ENCODE measurements at places on chromosomes 16 and 17.

DNA sequence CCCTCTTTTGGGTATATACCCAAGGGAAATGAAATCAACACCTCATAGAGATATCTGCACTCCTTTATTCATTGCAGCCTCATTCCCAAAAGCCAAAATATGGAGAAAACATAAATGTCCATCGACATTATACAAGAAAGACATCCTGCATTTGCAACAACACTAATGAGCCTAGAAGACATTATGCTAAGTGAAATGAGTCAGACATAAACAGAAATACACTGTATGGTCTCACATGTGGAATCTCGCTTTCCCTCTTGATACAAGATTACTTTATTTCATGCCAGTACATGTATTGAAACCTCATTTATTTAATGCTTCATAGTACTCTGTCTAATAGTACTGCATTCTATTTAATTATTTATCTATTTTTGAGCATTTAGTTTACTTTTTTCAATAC lies 157.2 kb downstream of the ZNF18 start:
- DNase-seq: no peak

- no peak for DNase-seq
Measured at GRCh38 chr16:9497750-9498149, 406.3 kb downstream of the HAPSTR1 start.

DNA sequence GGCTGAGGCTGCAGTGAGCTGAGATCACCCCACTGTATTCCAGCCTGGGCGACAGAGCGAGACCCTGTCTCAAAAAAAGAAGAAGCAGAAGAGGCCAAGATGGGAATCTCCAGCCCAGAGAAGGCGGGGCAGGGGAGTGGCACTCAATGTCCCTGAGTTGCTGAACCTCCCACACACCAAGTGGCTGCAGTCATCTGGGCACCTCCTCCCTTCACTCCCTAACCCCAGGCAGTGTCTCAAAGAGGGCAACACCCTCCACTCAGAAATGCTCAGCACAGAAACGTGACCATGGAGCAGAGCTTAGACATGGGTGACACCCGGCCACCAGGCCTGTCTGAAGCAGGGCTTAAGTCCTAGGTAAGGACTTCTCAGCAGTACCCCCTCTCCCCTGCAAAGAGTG lies 36.3 kb upstream of the BCAR1 start:
- DNase-seq: no peak

- DNase-seq: no peak
Measured at GRCh38 chr17:51819341-51820219, 338.9 kb downstream of the CA10 start.

DNA sequence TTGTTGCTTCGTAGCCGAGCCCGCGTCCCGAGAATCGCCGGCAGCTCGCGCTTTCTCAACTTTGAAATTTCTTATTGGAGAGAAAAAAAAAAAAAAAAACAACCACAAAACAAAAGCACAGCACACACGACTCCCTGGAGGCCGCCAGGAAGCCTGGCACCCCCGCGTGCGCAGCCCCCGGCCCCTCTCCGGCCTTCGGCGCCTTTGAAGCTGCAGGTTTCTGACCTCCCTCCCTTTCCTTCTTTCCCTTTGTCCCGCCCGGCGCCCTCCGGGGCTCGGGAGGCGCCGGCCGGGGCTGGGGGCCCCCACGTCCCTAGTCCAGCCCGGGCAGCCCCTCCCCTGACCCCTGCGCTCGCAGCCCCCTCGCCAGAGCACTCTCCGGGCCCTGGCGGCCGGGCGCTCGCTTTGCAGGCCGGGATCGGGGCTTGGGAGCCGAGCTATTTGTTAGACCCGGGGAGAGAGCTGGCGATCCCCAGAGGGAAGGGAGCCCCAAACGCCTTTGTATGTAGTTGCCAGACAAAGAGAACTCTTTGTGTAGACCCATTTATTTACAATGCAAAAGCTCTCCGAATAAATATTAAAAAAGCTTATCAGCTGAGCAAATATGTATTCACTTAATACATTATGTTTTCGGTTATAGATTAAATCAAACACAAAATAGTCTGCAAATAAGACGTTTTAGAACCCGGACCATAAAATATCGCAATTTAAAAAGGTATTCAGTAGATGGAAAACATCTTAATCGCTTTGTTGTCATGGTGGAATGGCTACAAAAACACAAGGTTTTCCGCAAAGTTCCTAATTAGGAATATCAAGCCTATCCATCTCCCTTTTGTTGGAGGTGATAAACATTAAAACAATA lies 2.3 kb downstream of the BAHCC1 start:
- peak; percentile 65 for DNase-seq

- DNase-seq: no peak
Measured at GRCh38 chr17:71934520-71934919, 186.3 kb upstream of the SOX9 start.

GRCh38 chr17:27951872-27952271 lies 58.7 kb upstream of the LYRM9 start:
- no peak for DNase-seq

DNA sequence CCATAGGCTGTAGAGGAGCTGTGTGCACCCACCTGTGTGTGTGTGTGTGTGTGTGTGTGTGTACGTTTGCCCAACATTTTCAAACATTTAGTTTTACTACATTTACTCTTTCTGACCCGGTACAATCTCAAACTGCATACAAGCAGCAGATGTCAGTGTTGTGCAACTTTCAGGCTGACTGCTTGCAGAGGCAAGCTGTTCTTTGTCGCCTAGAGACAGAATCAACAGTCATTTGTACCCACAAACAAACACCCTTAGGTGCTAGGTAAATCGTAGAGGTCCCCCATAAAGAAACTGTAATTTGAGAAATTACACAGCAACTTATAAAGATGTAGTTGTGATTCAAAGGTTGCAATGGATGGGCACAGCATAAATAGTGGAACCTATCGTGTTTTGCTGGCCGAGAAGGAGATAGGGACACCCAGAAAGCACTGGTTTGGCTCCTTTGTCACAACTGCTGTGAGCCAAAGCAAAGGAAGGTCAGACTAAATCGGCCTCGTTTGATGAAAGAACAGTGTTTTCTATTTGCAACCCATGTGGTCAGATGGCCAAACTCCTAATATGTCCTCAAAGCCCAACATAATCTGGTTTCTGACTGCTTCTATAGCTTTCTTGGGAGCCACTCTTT lies 478.4 kb downstream of the TOX3 start:
- DNase-seq: no peak

DNA sequence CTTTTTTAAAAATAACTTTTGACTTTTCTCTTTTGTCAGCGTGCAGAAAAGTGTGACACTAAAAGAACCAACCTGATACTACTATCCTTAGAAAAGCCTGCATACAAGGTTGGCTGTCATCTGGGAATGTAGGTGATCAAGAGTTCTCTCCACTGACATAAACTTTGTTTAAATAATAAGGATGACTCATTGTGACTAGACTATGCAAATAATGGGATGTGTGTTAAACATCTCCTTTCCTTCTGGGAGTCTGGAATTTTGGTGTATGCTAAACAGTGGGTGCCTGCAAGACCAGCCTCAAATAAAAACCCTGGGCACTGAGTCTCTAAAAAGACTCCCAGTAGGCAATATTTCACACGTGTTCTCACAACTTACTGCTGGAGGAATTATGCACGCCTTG lies 373.4 kb downstream of the CNTNAP4 start:
- DNase-seq: no peak

DNA sequence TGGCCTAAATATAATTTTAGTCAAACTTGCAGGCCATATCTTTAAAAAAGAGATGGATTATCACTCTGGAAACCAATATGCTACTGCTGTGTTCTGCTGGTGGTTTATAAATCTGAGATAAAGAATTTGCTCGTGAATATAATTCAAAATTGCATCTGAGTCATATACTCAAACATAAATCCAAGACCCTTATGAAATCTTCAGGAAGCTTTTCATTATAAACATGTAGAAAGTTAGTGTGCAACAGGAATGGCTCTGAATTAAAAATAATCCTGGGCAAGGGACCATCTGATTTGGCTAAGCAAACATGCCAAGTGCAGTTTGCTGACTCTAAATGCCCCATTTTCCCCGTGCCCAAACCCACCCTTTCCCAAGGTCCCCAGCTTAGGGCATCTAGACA lies 57.3 kb downstream of the TEX2 start:
- DNase-seq: peak; percentile 46
